ENCODE measurements at places on chromosomes 5 and 9. TPM values are rescaled to one million over a fixed set of nuclear protein-coding genes. Genes with fewer than 3 reads are reported as not detected.

HMMR gene
- not detected for total RNA-seq

DNA sequence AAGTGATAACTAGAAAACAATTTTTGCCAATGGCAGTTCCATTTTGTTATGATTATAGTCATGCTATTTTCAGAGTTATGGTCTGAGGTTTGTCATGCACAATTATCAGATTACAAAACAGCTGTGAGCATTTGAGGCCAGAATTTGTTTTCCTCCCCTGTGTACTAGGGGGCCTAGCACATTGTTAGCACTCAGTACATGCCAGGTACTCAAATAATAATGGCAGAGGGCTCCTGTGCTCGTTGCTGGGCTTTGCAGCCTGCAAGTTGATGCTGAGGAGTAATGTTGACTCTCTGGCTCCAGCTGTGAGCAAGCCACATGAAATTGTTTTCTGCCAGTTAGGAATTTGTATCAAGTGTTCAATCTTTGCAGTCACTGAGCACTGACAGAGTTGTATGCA is 6.9 kb downstream of the DNAI1 start:
- no peak for DNase-seq

DNA sequence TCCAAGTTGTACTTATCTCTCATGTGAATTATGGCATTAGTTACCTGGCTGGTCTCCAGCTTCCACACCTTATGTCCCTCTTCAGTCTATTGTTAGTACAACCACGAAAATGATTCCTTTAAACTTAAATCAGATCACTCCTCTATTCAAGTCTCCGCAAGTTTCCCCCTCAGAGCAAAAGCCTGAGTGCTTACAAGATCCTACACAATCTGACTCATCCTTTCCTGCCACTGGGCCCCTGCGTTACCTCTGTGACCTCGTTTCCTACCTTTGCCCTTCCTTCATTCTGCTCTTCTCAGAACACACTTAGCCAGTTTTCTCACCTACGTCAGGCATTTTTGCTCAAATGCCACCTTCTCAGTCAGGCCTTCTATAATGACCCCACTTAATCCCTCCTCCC is 45.1 kb upstream of the GLIS3 start:
- no peak for DNase-seq

GRCh38 chr5:157516626-157517325 is 56.8 kb downstream of the NIPAL4 start:
- DNase-seq = peak; percentile 29
